ENCODE measurements at places on chromosomes 1 and 21.
A peak's percentile ranks its signal among the peaks of the same experiment; 100 is the strongest.

DNA sequence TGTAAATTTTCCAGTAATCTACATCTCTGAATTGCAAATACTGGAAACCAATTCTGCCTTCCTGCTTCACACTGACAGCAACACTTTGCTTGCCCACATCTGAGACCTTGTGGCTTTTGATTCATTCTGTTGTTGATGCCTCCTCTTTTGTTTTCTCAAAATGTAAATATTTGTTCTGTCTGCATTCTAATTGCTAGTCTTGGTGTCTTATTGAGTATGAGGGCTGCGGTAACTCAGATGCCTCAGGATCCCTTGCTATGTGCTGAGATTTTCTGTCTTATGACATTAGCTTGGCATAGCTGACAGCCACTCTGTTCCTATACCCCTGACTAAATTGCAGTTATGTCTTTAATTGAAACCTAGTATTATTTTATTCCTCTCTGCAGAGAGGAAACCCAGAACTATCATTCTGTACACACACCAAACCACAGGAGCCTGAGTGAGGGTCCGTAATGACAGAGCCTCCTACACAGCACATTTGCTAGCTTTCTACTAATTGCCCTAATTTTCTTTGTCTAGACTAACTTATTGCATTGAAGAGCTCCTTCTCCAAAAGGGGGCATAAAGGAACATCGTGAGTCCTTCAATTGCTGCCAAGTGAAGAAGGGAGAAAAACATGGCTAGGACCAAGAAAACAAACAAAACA is 72.1 kb downstream of the GREM2 start:
- DNase-seq: no peak

GRCh38 chr1:182588500-182589396 is at the start of gene RNASEL:
RNASEL (minus strand) TSS chr1:182589256; CDS start chr1:182586806, 2,450 bp downstream.
- DNase-seq: peak; percentile 77

GRCh38 chr21:39114871-39115575 is 68.2 kb downstream of the PSMG1 start:
- peak; percentile 74 for DNase-seq

GRCh38 chr1:205065666-205066065 is 18.6 kb downstream of the TMEM81 start:
- DNase-seq: no peak

DNA sequence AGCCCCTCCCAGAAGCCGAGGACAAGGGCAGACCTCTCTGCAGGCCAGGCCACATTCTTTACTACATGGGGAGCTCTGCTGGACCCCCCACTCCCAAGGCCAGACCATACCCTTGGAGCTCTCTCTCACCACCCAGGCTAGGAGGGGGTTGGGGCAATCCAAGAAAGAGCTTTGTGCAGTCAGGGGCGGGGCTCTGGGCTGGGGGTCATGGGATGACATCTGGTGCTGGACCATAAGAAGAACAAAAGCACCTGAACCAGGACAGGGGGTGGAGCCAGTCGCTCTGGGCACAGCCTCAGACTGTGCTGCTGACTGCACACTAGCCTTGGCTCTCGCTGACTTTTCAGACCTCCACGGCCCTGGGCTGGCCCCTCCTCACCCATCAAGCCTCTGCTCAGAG is 23.1 kb upstream of the AJAP1 start:
- no peak for DNase-seq

DNA sequence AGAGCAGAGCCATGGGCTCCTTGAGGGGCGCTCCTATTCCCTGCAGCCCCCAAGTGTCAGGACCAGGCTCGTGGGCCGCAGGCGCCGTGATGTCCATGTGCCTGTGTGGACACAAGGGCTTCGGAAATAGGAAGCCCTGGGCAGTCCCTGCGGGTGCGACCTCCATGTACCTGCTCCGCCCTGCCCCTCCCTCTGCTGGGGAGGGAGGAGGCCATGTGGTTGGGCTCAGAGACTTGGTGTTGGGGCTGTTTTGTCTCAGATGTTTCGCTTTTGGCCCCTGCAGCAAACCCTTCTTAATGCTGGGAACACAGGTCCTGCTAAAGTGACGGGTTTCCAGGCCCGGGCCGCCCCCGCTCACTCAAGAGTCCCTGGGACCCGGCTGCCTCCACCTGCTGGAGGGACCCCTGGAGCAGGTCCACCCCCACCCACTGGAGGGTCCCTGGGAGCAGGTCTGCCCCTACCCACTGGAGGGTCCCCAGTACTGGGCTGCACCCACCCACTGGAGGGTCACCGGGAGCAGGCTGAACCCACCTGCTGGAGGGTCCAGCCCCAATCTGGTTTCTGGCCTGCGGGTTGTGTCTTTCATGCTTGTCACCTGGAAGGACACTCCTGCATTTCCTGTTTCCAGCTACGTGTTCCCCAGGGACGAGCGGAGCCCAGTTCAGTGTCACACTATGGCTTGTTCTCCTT is 156.5 kb downstream of the PEX14 start:
- no peak for DNase-seq

DNA sequence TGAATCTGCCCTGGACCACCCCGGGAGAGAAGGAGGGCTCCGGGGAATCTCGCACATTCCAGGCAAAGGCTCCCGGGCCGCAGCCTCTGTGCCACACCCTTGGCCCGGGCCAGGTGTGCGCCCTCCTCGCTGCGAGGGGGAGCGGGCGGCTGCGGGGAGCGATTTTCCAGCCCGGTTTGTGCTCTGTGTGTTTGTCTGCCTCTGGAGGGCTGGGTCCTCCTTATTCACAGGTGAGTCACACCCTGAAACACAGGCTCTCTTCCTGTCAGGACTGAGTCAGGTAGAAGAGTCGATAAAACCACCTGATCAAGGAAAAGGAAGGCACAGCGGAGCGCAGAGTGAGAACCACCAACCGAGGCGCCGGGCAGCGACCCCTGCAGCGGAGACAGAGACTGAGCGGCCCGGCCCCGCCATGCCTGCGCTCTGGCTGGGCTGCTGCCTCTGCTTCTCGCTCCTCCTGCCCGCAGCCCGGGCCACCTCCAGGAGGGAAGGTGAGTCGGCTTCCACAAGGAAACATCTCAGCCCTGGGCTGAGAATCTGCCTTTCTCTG is at the start of gene LAMC2:
TSS of gene LAMC2 (plus strand) at position 324 of the 550 bp plus-strand sequence. CDS start at position 413, 89 bp downstream.
- DNase-seq: peak; percentile 52

GRCh38 chr21:33286600-33287456 is 20.7 kb downstream of the IL10RB start:
- peak; percentile 70 for DNase-seq

DNA sequence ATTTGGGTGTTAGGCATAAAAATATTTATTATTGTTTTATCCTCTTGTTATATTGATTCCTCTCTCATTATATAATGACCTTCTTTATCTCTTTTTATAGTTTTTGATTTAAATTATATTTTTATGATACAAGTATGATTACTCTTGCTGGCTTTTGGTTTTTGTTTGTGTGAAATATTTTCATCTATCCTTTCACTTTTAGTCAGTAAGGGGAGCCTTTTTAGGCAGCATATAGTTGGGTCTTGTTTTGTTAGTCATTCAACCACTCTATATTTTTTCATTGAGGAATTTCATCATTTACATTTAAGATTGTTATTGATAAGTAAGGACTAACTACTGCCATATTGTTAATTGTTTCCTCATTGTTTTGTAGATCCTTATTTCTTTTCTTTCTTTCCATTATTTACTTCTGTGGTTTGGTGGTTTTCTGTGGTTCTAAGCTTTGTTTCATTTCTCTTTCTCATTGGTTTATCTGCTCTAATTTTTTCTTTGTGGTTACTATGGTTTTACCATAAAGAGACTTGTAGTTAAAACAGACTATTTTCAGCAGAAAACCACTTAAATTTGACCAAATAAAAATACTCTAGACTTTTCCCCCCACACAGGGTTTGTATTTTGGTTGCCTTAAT is 593.1 kb downstream of the NUF2 start:
- no peak for DNase-seq

- no peak for DNase-seq
Observed at GRCh38 chr21:14562959-14563358, 16.8 kb upstream of the SAMSN1 start.

- DNase-seq: peak; percentile 94
Observed at GRCh38 chr21:32463889-32464300, 51.4 kb downstream of the EVA1C start.

- DNase-seq: peak; percentile 46
Observed at GRCh38 chr1:1348420-1349255, 580 bp downstream of the DVL1 start.

- DNase-seq: no peak
Observed at GRCh38 chr1:90945287-90945686, 76.5 kb downstream of the ZNF644 start.

DNA sequence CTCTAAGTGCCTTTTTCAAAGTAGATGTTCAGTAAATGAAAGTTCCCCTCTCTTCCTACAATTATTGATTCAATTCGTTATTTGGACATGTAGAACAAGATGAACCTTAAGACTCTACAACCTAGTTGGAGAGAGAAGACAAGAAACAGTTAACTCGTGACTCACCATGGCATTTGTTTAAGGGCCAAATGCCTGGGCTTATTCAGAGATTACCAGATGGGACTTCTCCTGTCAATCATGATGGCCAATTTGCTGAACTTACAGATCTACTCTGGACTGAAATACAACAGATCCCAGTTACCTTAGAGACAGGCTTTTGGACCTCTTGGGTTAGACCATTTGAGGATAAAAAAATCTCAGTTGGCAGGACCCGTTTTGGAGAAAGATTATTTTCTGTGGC is 93.5 kb downstream of the C1orf94 start:
- DNase-seq: no peak

GRCh38 chr1:51693419-51694155 is 76.7 kb downstream of the OSBPL9 start:
- peak; percentile 55 for DNase-seq

DNA sequence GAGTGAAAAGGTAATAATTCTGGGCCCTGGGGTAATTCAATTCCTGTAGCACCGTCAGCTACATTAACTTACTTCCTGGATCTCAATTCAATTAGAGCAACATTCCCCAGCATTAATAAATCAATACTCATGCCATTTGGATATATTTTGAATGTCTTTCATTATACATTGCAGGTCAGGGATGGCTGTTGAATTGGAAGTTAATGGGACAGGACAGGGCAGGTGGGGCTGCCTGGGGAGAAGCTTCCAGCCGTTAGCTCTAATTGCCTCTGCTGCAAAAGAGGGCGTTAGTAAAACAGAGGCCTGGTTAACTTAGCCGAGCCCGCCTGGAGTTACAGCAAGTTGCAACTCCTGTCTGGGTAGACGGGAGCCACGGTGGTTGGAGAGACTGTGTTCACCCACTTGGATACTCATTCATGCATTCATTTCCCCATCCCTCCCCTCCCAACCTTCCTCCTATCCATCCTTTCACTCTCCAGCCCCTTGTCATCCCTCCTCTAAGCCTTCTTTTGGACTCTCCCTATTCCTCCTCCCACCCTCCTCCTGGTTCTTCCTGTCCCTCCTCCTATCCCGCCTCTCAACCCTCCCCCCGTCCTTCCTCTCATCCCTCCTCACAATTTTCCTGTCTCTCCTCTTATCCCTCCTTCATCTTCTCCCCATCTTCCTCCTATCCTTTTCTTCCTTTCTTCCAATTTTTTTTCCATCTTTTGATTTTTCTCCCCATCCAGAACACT is 137.6 kb upstream of the RUNX3 start:
- DNase-seq: no peak

GRCh38 chr1:2248127-2248826 is 20.2 kb downstream of the SKI start:
- DNase-seq: no peak

DNA sequence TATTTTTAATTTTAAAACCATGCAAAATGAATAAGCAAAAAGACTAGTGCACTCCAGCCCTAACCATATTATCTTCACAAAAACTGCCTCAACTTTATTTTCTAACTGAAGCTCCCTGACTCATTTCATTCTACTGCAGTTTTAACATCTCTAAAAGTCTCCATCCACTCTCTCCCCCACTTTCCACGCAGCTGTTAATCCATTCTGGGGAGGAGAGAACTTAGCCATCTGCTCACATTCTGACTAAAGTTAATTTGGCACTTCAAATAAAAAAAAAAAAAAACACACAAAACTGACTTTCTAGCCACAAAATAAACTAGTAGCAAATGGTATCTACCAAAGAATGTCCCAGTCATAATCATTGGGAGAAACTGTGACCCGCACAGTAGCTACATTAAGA is 5.4 kb upstream of the MYBPHL start:
- DNase-seq: no peak

GRCh38 chr1:96145492-96145891 is 576.1 kb upstream of the PTBP2 start:
- DNase-seq: no peak

DNA sequence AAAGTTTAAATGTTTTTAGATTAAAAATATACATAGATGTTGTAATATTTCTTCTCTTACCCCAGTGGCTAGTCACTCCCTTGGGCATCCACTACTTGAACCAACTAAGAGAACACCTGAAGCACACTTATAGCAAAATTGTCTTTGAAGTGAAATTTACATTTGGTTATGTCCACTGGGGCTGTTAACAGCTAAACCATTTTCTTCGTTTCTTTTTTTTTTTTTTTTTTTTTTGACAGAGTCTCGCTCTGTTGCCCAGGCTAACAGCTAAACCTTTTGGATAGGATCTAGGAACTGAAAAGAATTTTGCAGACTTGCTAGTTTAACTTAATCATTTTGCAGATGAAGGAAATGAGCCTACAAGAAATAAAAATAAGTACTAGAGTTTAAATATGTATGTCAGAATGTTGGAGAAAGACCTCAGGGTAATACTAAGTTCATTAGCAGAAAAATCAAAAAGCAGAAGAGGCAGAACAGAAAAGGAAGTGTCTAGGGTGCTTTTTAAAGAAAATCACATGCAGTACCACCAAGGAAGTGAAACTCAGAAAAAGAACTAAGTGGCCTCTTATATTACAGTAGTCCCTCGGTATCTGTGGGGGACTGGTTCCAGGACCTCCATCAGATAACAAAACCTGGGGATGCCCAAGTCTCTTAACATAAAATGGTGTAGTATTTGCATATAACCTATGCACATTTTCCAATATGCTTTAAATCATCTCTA is 11.8 kb downstream of the DRAM2 start:
- no peak for DNase-seq

- peak; percentile 42 for DNase-seq
Observed at GRCh38 chr21:21213297-21213696, 215.1 kb downstream of the NCAM2 start.

DNA sequence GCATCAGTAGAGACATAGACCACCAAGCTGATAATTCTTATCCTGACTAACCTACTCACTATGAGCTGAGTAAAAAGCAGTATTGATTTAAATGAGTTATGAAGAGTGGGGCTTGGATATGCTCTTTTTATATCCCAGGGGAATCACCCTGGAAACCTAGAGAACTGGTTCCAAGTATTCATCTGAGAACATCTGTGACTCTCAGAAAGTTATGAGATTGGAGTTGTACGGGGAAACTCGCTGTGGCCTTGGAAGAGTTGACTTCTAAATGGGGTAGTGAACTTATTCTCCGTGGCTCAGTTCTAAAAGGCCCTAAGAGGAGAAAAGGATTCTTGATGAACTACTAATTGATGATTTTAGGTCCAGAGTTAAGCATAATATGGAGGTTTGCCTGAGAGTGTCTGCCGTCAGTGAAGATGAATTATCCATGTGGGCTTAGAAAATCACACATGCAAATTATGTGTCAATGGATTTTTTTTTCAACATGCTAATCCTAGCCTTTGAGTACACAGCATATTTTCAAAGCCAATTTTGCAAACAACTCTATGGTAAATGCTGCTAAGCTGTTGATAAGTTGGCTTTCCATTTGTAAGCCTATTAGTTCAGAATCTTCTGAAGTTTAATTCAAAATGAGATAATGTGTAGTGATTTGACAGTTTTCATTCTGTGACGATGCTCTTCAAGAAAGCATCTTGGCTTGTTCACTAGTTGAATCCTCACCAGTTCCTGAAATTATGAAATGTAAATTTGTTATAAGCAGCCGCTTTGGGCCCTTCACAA is 122.7 kb downstream of the FGGY start:
- no peak for DNase-seq

GRCh38 chr1:200907611-200908097 is 13.0 kb downstream of the INAVA start:
- DNase-seq: no peak
